ENCODE measurements at places on chromosomes 13 and 19.

GRCh38 chr13:95235974-95236373, 65.3 kb downstream of the ABCC4 start:
- no peak for DNase-seq

DNA sequence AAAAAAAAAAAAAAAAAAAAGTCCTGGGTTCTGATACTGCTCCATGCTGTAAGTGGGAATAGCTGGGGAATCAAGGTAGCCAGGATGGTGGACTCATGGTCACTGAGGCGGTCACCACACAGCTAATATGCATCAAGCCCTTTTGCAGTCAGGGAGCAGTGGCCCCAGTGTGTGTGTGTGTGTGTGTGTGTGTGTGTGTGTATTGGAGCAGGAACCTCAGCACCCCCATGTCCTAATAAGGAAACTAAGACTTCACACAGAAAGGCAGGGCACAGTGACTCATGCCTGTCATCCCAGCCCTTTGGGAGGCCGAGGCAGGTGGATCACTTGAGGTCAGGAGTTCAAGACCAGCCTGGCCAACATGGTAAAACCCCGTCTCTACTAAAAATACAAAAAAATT, 12.0 kb downstream of the B3GNT3 start:
- DNase-seq: no peak

DNA sequence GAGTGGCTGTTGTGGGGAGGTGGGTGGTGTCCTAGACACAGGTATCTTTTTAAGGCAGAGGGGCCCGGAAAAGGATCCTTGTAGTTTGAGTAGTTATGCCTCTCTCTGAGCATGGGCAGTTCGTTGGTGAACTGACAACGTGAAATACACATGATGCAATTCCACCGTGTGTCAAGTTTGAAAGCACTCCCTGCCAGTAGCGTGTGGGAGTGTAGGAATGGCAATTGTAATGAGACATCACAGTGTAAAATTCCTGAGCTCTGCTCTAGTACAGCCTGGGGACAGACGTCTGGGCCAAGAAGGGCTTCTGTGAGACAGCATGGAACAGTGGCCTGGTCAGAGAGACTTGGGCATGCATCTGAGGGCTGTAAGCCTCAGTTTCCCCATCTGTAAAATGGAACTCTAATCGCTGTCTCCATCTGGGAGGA, 10.4 kb upstream of the ASF1B start:
- no peak for DNase-seq

GRCh38 chr13:30088312-30088855, 219.0 kb downstream of the KATNAL1 start:
- no peak for DNase-seq

GRCh38 chr19:6945733-6946132, 58.4 kb downstream of the ADGRE1 start:
- DNase-seq: no peak

DNA sequence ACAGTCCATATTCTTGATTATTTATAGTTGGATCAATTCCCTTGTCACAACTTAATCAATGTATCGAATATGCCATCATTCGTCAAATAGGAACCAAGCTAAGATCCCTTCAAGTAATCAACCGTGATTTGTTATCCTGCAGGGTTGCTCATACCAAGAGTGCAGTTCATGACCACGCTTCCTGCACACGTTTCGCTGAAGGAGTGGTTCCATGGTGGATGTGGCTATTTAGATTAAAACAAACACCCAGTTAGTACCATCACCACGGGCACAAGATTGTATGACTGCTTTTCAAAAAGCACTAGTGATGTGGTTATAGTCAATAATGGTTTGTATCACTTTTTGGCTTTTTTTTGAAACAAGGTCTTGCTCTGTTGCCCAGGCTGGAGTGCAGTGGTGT, 41.1 kb upstream of the CCNE1 start:
- no peak for DNase-seq

- no peak for DNase-seq
These were observed 151.2 kb downstream of the SLITRK1 start for GRCh38 chr13:83731113-83731512.

DNA sequence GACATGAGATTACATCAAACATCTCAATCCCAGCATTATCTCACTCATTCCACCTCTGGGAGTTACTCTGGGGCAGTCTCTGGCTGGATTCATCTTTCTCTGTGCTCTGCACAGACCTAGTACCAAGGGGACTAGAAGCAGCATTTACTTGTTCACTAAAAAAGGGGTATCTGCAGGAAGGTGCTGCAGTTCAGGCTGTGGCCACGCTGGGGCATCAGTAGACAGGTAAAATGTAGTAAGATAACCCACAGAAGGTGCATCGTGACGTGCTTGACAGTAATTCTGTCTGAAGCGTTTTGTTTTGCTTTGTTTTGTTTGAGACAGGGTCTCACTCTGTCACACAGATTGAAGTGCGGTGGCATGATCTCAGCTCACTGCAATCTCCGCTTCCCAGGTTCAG, 29.3 kb downstream of the ZNF564 start:
- no peak for DNase-seq

- DNase-seq: no peak
These were observed 739.1 kb downstream of the DIAPH3 start for GRCh38 chr13:59424661-59425060.

GRCh38 chr13:110157718-110158117, 149.2 kb downstream of the COL4A1 start:
- DNase-seq: no peak

DNA sequence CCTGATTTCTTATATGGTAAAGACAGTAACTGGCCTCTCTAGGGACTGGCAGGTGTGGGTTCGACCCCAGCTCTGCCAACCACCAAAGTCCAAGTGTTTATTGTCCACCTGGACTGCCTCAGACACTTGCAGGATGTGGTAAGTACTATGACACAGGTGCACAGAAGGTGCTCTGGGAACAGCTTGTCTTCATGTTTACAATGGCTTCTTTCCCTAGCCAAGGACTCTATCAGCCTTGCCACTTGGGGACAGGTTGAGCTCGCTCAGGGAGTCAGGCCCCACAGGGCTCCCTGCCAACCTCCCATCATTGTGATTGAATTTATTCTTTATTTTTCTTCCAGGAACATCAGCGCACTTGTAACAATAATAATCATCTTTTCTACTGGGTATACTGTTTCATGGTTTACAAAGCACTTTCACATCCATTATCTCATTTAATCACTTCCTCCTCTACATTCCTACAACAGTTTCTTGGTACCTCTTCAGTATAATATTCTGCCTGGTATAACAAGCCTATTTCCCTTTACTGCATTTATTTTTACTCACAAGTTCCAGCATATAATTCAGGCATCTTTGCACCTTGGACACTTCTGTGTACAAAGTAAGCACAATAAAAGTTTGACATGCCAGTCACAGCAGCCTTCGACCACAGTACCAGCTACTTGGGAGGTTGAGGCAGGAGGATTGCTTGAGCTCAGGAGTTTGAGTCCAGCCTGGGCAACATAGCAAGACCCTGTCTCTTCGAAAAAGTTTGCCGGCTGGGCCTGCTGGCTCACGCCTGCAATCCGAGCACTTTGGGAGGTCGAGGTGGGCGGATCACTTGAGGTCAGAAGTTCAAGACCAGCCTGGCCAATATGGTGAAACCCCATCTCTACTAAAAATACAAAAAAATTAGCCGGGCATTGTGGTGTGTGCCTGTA, 24.2 kb upstream of the GATAD2A start:
- DNase-seq: no peak

DNA sequence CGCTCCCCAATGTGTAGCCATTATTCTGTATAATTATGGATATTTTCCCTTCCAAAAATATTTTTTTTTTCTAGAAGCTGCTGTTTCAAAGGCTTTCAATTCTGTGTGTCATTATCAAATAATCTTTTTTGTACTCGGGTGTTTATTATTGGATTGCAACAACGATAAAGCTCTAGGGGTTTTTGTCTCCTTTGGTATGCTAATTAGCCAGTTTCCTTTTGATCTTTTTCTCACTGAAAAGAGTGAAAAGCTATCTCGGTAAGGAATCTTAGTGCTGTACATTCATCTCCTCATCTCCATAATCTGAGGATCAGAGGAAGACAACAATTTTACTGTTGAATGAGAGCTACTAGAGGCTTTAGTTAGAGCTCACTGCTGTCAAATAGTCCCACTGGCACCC, 136.6 kb downstream of the OLFM4 start:
- no peak for DNase-seq

DNA sequence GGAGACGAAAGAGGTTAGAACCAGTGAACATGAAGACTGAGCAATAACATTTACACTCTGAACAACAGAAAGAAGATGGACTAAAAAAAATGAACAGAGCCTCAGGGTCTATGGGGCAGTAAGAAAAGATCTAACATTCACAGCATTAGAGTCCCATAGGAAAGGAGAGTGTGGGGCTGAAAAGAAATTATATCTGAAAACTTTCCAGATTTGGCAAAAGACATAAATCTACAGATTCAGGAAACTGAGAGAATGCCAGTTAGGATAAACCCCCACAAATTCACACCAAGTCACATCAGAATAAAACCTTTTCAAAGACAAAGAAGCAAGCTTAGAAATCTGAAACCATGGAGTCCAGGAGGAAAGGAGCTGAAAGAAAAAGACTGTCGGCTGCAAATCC, 20.3 kb upstream of the TUBGCP3 start:
- no peak for DNase-seq

- DNase-seq: no peak
These were observed 42.6 kb upstream of the ZNF91 start for GRCh38 chr19:23437901-23438300.

GRCh38 chr13:66830940-66831716, 399.0 kb downstream of the PCDH9 start:
- no peak for DNase-seq

GRCh38 chr13:36891752-36892151, 28.3 kb downstream of the SMAD9 start:
- no peak for DNase-seq

DNA sequence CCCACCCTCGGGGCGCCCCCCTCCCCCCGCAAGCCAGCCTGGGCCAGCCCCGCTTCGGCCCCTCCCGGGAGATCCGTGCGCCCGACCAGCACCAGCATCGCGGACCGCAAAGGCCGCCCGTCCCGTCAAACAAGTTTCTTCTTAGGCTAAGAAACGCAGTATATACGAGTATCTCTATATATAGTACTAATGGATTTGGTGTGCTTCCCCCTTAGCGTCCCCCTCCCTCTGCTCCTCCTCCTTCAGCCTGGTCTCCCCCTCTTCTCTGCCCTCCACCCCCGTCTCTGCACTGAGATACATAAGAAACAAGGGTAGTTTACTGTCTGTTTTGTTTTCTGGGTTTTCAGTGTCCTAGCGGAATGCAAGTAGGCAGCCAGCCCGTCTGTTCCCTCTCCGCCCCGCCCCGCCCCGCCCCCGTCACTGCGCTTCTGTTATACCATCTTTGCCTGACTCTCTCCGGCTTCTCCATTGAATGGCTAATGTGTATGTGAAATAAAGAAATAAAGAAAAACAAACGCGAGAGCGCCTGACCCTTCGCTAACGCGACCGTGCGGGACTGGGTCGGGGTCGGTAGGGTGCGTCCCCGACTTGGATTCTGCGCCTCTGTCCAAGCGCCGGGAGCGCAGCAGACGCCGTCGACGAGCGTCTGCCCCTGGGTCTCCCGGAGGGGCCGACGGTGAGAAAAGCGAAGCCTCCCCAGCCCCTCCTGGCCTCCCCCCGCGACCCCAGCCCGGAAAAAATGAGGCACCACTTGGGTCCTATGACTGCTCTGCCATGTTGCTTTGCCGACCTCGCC, 4.2 kb downstream of the LYL1 start:
- peak; percentile 16 for DNase-seq

GRCh38 chr19:31344403-31344802, 4.8 kb downstream of the TSHZ3 start:
- no peak for DNase-seq

DNA sequence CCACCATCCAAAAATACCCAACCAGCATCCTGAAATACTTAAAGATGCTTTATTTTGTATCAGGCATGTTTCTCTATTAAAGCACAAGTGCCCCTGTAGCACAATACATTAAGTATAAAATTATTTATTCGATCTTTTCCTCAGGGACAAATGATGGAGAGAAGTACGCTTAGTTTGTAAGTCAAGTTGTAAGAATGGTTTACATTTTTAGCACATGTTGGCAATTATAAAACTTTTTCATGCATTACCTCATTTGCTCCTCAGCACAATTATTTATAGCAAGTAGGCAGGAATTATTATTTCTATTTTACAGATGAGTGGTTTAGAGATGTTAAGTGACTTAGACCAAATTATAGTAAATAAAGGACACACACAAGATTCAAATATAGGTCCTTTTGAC, 232.6 kb upstream of the HTR2A start:
- DNase-seq: no peak

DNA sequence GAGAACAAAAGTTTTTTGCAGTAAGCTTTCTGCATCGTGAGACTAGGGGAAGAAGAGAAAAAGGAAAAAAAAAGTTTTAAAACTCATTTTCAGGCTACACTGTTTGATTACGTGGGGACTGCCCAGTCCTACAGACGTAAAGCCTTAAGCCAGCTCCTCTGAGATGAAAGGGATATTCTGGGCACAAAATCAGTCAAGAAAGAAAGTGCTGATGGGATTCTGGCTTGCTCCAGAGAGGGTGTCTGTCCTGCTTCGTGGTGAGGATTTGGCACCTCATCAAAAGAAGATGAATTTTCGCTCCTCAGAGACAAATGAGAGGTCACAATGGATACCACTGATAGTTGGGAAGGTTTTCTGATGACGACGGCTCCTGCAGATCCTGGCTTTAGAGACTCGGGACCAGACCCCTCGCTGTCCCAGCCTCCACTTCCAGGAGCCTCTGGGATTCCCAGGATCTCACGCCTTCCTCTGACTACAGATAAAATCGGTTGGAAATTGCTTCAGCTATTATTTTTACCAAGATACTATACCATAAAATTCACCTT, 9.7 kb downstream of the TEX29 start:
- no peak for DNase-seq

DNA sequence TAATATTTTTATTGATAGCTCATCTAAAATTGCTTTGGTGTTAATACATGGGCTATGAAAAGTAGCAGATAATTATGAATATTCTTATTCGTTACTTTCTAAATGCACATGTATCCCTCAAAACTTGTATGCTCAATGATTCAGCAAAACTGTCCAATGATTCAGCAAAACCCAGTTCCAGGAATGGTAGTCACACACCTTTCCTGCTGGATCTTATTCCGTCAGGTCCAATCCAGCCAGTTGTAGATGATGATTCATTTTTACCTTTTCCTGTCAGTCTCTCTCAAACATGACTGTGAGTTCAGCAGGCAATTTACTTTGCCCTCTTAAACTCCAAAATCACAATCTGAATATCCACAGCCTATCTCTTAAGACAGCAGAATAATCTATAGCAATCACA, 1082.6 kb downstream of the EFNB2 start:
- no peak for DNase-seq
